Fibroblast of upper back skin (primary cell): ENCODE measurements at places on chromosomes 13 and 19.

- peak; percentile 26 for DNase-seq
These were observed 464.8 kb downstream of the COG6 start for GRCh38 chr13:40120288-40120687.

DNA sequence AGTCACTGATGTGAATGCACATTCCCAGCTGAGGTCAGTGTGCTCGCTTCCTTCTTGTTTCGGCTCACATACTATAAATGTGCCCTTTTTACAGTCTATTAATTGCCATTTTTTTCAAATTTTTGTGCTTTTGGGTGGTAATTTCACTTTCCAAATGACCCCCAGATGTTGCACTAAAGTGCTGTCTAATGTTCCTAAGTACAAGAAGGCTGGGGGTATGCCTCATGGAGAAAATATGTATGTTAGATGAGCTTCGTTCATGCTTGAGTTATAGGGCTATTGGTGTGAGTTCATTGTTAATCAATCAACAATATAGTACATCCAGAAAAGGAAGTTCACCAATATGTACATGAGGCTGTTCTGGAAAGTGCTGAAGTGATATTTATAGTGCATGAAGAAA is 84.7 kb downstream of the KL start:
- peak; percentile 51 for DNase-seq

- peak; percentile 62 for DNase-seq
These were observed 50.8 kb downstream of the TSSK6 start for GRCh38 chr19:19464339-19465098.

- DNase-seq = peak; percentile 46
These were observed 4.2 kb downstream of the LGALS7B start for GRCh38 chr19:38793177-38793576.

DNA sequence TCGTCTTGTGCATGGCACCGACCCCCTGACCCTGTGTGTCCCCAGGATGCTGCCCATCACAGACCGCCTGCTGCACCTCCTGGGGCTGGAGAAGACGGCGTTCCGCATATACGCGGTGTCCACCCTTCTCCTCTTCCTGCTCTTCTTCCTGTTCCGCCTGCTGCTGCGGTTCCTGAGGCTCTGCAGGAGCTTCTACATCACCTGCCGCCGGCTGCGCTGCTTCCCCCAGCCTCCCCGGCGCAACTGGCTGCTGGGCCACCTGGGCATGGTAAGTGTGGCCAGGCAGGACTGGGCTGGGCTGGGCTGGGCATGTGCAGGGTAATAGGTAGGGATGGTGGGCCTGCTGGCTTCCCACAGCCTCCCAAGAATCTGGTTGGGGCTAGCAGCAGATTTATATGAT is 17.0 kb downstream of the CYP4F22 start:
- no peak for DNase-seq

DNA sequence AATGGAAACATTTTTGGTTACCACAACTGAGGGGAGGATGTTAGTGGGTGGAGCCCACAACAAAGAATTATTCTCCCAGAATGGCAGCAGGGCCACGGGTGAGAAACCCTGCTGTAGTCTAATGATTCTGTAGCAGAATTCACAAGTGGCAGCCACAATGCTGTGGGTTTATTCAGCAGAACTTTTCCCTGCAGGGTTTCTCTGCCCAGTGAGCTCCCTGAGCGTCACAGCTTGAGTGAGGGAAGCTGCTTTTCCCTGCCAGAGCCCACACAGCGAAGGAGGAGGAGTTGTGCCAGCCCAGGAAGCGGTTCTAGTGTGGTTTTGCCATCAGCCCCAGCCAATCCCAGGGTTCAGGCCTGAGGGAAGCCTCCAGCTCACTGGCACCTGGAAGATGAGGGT is 4.4 kb downstream of the ATP12A start:
- peak; percentile 31 for DNase-seq

- DNase-seq = no peak
These were observed 192.0 kb upstream of the SOX1 start for GRCh38 chr13:111874981-111875380.

DNA sequence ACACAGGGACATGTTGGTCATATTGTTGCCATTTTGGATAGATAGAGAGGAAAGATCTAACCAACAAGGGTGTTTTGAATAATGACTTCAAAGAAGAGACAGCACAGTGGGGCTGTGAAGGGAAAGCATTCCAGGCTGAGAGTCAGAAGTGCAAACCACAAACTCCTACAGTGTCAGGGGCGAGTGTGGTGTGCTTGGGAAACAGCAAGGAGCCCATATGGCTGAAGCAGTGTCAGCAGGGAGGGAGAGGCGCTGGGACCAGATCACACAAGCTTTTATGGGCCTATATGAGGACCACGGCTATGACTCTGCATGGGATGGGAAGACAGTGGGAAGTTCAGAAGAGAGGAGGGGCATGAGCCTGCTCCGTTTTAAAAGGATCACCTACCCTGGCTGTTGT is 166.4 kb downstream of the MYO16 start:
- DNase-seq = no peak

DNA sequence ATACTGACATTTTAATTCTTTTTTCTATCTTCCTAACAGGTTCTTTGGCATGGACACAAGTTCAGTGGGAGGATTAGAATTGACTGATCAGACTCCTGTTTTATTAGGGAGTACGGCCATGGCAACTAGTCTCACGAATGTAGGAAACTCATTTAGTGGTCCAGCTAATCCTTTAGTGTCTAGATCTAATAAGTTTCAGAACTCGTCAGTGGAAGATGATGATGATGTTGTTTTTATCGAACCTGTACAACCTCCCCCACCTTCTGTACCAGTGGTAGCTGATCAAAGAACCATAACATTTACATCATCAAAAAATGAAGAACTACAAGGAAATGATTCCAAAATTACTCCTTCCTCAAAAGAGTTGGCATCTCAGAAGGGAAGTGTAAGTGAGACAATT is 34.5 kb downstream of the ZMYM2 start:
- no peak for DNase-seq

DNA sequence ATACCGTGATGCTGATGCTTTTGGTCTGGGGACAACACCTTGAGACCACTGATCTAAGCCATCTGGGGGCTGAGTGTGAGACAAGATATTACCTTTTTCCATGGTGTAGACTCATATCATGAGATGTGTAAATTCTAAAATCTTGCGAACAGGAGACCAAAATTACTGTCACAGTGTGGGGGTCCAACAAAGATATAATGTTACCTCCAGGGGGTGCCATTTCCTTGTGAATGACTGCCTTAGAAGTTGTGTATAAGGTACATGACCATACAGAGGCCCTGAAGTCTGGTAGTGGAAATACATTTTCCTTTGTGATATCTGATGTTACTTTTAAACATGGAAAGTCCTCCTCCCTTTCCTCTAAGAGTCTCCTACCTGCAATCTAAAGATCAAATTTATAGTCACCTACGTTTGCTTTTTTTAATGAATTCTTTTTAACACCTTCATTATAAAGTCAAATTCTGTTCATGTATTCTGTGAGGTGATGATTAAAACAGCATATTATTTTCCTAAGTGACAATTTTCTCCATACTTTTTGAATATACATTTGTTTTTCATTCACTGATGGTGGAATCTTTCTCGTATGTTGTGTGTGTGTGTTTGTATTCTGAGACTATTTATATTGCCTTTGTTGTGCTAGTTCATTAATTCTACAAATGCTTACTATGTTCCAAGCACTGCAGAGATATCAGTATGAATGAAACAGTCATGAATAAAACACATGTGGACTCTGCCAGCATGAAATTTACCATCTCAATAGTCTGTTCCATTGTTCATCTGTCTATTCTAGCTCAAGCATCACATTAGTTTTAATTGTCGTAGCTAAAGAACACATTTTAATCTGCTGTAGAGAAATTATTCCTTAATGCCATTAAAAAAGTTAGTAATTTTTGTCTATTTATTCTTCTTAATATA is 113.7 kb downstream of the RFC3 start:
- DNase-seq = peak; percentile 74

DNA sequence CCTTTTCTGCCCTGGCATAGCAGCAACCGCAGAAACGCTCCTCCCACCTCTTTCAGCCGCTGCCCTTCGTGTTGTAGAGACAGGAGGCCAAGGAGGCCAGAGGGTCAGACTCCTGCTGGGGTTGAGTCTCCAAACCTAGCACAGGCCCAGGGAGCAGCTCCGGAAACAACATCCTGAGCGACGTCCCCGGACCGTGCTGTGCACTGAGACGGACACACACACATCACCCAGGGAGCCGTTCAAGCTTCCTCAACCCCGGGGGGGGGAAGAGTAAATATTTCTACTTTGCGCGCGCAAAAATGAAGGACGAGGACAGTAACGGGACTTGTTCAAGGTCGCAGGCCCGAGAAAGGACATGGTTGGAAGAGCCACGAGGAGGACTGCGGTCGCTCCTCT is 657 bp downstream of the ZNF550 start:
- peak; percentile 8 for DNase-seq

- no peak for DNase-seq
These were observed 146.6 kb downstream of the RNF17 start for GRCh38 chr13:24910502-24911132.

GRCh38 chr13:68550330-68550729 is 1320.2 kb upstream of the PCDH9 start:
- DNase-seq = no peak

GRCh38 chr13:42380420-42381164 is 108.6 kb downstream of the AKAP11 start:
- DNase-seq = no peak

DNA sequence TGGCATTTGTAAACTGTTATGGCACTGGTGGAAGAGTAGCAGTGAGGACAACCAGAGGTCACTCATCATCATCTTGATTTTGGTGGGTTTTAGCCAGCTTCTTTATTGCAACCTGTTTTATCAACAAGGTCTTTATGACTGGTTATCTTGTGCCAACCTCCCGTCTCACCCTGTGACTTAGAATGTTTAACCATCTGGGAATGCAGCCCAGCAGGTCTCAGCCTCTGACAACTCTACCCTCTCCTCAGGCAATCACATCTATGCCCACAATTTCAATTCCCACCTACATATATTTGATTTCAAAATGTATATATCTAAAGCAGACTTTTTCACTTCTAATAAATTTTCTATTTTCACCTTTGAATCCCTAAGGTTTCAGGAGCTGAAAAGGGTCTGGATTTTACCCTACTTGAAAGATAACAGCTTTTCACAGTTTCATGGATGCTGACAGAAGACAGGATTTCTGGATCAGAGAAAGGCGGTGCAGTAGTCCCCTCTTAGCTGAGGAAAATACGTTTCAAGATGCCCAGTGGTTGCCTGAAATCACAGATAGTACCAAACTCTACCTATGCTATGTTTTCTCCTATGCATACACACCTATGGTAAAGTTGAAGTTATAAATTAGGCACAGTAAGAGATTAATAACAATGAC is 1171.8 kb downstream of the DIAPH3 start:
- no peak for DNase-seq

DNA sequence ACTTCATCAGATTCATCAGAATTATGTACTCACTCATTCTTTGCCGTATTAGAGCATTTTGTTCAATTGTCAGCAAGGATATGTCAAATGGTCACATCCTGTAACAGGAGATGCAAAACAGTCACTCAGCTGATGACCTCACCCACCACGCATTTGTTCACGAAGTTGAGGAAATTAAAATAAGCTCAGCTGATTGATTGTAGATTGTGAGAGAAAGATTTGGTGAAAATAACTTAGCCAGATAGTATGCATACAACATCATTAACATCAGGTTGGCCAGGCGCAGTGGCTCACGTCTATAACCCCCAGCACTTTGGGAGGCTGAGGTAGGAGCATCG is 22.6 kb upstream of the CDC16 start:
- peak; percentile 46 for DNase-seq

DNA sequence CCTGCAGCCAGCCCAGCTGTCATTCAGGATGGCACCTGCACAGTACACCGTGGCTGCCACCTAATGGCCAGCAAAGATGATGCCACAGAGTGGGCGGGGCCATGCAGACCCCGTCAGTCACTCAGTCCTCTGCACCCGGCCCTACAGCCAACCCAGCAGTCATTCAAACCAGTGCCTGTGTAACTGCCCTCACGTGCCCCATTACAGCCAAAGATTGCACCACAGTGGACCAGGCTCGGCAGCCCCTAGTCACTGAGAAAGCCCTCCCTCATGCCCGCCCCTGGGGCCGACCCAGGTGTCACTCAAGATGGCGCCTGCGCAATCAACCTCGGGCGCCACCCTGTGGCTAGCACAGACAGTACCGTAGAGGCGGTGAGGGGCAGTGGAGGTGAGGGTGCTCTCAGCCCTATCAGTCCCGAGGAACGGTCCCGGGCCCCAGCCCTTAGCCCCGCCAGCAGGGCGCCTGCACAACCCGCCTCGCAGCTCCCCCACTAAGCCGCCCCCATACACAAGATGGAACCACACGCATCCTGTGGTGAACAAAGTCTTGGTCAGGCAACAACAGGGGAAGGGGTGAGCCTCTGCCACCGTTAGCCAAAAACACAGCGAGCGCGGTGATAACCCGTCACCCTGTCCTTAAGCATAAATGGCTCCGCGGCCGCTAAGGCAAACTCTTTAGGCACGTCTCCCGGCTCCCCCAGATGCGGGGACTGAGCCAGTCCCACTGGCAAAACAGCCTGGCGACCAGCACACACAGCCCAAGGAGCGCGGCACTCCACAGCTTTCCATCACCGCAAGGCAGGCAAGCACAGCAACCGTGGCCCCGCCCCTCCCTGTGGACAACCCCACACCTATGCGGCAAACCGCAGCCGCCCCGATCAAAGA is 2.3 kb downstream of the PEG3 start:
- DNase-seq = peak; percentile 37

DNA sequence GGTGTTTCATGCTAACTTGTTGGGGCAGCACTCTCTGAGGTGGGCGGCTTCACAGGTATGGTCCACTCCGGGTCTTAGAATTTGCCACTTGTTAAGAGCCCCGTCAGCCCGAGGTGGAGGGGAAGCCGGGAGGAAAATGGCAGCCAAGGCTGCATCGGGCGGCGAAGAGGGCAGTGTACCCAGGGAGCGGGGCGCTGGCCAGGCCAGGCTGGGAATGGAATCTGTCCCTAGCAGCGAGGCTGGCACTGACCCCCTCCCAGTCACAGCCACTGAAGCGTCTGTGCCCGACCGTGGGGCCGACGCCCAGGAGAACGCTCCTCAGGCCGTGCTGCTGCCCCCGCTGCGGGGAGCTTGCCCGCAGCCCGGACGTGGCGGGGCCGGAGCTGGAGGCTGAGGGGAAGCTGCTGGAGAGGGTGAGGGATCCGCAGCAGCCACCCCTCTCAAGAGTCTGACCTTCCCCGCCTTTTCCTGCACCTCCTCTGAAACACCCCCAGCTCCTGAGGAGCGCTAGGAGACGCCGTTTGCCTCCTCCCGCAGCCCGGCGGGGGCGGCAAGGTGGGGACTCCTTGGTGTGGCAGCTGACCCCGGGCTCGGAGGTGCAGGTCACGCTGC is 313.8 kb upstream of the SPRY2 start:
- no peak for DNase-seq

- no peak for DNase-seq
These were observed 64.7 kb downstream of the ZNF823 start for GRCh38 chr19:11674067-11674492.
